ENCODE measurements at places on chromosomes 2 and 18.

DNA sequence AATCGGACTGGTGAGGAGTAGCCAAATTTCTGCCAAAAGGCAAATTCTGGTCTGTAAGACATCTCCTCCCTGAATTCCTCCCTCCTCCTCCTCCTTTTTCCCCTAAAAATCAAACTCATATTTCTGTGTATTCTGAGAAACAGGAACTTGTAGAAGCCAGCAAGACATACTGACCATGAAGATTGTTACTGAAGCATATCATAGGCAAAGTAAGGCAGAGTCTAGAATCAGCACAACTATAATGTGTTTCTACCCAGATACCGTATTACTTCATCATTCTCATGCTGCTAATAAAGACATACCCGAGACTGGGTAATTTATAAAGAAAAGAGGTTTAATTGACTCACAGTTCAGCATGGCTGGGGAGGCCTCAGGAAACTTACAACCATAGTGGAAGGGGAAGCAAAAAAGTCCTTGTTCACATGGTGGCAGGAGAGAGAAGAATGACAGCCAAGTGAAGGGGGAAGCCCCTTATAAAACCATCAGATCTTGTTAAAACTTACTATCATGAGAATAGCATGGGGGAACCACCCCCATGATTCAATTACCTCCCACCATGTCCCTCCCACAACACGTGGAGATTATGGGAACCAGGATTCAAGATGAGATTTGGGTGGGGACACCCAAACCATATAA lies 24.9 kb upstream of the EPC2 start:
- no peak for DNase-seq

- no peak for DNase-seq
Measured at GRCh38 chr2:133655610-133656009, 87.3 kb upstream of the NCKAP5 start.

DNA sequence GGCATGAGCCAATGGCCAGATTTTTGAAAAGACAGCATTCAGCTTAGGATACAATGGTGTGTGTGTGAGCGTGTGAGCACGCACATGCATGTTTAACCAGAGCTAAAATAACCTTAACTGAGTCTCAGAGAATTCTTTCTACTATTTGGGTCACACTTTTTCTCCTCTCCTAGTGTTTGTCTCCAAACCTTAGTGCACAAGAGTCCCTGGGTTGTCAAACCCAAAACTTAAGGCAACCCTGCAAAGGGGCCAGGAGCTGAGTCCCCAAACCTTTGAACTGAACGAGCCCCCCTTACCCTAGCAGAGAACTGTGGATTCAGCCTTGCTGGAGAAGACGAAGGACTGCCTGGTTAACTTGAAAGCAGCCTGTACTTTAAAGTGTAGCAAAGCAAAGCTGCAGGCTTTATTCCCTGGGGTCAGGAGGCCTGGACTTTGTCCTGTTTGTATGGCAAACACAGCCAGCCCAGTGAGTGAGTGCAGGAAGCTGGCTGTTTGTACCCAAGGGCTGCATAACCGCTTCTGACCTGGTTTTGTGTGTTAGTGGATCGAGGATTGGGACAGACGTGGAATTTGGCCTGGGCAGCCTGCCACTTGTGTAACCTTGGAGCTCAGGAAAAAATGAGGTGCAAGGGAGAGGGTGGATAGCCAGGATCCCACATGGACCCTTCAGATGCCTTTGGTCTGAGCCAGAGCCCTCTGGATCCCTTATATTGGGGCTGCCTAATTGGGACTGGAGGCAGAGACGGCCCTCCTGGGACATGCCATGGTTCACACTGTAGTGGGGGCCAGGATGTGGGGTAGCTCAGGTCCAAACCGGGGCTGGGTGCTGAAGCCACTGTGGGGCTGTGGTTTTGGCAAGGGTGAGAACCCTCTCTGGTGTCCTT lies 6.4 kb upstream of the PSMD1 start:
- DNase-seq = no peak

DNA sequence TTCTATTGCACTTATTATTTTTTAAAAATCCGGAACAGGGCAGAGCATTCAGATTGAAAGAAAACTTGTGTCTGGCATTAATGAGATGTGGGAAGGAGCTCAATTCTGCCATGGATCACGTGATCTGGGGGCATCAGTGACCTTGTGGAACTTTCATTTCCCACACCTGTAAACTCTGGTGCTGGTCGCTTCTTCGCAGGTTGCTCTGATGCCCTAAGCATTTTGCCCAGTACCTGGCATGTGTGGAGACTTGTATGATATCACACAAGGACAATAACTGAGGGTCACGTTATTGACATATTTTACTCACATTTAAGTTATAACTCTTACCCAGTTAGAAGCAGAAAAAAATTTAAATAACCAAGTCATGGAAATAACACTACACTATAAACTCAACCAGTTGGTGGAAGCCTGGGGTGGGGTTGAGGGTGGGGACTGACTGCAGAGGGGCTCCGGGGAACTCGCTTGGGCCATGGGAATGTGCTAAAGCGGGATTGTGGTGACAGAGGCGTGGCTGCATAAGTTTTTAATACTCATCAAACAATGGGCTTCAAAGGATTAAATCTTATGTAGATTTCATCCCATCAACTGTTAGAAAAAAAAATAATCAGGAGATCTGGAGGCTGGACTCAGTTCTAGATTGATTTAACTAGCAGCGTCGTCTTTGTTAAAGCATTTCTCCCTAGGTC lies 36.5 kb downstream of the ST3GAL5 start:
- DNase-seq = no peak

DNA sequence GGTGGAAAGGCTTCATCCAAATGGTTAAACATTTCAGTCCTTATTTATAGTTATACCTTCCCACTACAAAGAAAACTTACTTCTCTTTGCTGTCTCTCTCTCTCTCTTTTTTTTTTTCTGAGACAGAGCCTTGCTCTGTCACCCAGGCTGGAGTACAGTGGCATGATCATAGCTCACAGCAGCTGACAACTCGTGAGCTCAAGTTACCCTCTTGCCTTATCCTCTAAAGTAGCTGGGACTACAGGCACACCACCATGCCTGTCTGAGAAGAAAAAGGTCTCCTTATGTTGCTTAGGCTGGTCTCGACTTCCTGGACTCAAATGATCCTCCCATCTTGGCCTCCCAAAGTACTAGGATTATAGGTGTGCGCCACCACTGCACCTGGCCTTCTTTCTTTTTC lies 32.3 kb upstream of the OLA1 start:
- no peak for DNase-seq
